Activated CD4-positive, alpha-beta T cell treated with anti-CD3 and anti-CD28 coated beads, Interleukin-2, amount 10 ng/mL, durations not matched to agents 7 days and 5 days (primary cell): ENCODE measurements at places on chromosomes 2 and 18. TPM values are rescaled to one million over a fixed set of nuclear protein-coding genes. Genes with fewer than 3 reads are reported as not detected.

The IL1B gene
- not detected for total RNA-seq

The GAREM2 gene
- 3.5 TPM for total RNA-seq

The GPR39 gene
- total RNA-seq = not detected

The CASP8 gene
- 77.7 TPM for total RNA-seq

- no peak for DNase-seq
These were observed 458.5 kb upstream of the SALL3 start for GRCh38 chr18:78521136-78521535.

- DNase-seq = no peak
These were observed 60.7 kb downstream of the CCDC85A start for GRCh38 chr2:56244506-56244905.

DNA sequence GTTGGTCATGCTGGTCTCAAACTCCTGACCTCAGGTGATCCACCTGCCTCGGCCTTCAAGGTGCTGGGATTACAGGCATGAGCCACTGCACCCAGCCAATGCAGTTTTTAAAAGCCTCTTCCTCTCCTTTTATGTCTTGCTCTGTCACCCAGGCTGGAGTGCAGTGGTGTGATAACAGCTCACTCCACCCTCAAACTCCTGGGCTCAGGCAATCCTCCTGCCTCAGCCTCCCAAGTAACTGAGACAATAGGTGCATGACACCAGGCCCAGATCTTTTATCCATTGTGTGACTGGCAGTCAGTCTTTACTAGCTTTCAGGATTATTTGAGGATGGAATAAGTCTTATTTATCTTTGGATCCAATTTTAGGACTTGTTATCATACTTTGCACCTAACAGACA lies 13.2 kb downstream of the KCTD18 start:
- DNase-seq = no peak
